ENCODE measurements at places on chromosomes 13 and 19.

DNA sequence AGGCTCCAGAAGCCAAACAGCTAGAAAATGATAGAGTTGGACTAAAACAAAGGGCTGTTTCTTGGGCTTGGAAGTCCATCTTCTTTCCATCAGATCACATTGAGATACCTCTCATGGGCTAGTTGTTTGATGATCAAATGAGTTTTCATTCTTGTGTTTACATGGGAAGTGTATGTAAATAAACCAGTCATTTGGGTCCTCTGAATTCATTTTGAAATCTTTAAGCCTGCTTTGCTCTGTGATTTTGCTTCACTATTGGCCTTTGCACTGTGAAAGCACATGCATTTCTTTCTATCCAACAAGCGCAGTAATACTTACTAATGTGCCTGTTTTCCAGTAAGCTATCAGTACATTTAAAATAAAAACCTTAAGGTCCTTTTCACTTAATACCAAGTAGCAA lies 200.5 kb upstream of the IRS2 start:
- no peak for DNase-seq

DNA sequence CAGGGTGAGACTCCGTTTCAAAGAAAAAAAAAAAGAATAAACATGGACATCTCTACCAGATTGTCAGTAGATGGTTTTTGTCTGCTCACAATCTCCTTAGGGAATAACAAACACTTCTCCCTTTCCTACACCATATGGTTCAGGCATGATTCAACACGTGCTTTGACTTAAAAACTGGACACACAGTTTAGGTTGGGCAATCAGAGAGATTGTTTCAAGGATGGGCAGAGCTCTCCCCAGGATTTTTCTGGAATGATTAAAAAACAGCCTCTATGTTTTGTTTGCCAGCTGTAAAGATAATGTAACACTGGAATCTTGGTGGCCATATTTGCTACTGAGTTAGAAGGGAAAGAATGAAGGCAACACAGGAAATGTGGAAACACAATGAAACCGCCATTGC lies 150.1 kb upstream of the TSC22D1 start:
- no peak for DNase-seq

- no peak for DNase-seq
Measured at GRCh38 chr13:44617648-44618047, 41.5 kb upstream of the TSC22D1 start.

GRCh38 chr13:105969761-105970160 lies 565.7 kb downstream of the EFNB2 start:
- DNase-seq: no peak

DNA sequence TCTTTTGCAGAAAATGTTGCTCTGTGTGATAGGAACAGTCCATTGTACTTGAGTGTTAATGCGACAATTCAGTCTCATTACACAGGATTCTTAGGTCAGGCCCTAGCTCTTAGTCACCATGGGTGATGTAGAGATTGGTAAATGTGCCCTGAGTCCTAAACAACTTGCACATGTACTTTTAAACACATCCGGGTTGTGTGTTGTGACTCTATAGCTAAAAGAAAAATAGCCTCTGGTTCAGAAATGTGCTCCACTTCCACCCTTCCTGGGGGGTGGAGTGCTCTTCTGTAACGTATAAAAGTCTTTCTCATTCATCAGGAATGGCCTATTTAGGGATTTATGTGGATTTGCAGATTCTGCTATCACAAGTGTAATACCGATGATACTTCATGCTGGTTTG lies 5.2 kb downstream of the SPATA13 start:
- DNase-seq: no peak

DNA sequence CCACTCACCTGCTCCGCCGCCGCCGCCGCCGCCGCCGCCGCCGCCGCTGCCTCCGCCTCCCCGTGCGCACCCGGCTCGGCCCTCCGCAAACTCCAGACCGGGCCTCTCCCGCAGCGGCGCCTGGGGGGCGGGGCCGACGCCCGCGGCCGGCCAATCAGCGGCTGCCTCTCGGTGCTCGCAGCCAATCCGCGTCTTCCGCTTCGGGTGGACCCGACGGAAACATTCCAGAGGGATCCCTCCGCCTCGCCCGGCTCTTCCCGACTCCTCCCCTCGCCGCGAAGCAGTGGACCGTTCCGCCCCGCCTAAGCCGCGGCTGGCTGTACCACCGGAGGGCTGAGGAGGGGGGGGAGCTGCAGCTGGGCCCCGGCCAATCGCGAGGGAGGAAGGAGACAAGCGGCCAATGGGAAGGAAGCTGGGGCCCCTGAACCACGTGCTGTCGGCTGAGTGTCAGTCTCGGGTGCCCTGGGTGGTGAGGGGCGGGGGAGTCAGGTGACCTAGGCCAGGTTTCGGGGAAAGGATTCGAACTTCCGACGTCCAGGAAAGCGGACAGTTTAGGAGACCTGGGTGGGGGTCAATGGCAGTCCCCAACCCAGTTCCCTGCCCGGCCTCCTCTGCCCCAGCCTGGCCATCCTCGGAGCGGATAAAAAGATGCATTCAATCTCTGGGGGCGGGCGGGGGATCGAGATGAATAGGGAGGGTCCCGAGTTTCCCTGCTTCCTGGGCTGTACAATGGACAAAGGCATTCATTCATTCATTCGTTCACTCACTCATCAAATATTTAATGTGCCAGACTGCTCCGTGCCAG lies at the start of gene GIPC1:
Gene GIPC1 (minus strand): TSS at position 99 of the 805 bp plus-strand sequence. CDS start 13,151 bp downstream, outside the sequence.
- peak; percentile 98 for DNase-seq

DNA sequence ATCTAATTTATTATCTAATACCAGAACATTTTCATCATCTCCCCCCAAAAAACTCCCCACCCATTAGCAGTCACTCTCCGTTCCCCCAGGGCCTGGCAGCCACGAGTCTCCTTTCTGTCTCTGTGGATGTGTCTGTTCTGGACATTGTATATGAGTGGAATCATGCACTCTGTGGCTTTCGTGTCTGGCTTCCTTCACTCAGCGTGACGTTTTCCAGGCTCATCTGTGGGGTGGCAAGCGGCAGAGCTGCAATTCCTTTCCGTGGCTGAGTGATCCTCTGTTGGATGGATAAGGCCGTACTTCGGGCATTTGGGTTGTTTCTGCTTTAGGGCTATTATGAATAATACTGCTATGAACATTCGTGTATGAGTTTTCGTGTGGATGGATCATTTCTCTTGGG lies 3.1 kb downstream of the AP2S1 start:
- no peak for DNase-seq

All from left lobe of liver (tissue), 2 donors.